Suppressor macrophage (primary cell): ENCODE measurements at places on chromosomes 12 and 14.

- peak; percentile 42 for DNase-seq
Observed at GRCh38 chr14:20998674-20999366, at the start of gene SLC39A2. SLC39A2 (plus strand) TSS chr14:20999293; CDS start chr14:20999447, 154 bp downstream.

DNA sequence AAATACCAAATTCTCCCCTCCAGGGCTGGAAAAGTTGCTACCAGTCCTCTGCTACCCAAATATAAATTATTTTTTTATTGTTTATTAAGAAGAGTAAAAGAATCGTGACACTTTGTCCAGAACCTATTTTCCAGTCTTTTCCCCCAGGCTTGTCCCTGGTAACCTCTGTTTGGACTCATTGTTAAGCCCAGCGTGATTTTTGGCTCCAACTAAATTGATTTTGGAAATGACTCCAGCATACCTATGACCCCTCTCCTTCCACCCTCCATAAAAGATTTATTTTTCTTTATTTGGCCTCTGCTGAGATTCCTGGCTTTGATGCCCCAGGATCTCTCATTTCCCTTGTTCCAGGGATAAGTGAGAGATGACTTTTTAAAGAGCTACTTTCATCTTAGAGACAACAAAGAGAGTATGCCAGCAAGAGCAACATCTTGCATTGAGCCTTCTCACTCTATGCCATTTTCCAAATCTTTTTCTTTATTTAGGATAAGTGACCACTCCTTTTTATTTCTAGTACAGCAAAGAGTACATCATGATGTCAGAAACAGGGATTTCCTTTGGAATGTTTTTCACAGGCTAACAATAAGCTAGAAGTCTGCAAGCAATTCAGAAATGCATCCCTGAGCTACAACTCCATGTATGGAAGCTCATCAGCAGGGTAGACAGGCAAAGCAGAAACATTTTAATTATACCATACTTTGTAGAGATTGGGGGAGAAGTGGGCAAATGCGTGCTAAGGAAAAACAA lies 75.8 kb downstream of the DAD1 start:
- no peak for DNase-seq

DNA sequence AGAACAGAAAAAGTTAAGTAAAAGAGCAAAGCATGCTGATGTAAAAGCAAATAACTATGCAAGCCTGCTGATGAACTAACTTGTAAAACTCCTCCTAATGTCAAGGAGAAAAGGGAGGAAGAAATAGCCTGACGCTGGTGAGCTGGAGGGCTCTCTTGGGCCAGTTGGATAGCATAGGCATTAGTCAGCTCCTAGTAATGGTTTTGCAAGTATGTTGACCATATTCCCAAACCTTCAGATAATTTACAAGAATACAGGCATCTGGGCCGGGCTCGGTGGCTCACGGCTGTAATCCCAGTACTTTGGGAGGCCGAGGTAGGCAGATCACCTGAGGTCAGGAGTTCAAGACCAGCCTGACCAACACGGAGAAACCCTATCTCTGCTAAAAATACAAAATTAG lies 871.4 kb downstream of the C12orf50 start:
- DNase-seq = no peak

DNA sequence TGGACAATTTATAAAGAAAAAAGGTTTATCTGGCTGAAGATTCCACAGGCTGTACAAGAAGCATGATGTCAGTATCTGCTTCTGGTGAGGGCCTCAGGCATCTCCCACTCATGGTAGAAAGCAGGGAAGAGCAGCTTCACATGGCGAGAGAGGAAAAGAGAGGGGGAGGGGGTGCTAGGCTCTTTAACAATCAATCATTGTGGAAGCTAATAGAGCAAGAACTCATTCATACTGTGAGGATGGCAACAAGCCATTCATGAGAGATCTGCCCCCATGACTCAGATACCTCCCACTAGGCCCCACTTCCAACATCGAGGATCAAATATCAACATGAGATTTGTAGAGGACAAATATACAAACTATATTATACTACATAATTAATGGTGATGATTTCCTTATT lies 361.9 kb upstream of the FAR2 start:
- DNase-seq = no peak

DNA sequence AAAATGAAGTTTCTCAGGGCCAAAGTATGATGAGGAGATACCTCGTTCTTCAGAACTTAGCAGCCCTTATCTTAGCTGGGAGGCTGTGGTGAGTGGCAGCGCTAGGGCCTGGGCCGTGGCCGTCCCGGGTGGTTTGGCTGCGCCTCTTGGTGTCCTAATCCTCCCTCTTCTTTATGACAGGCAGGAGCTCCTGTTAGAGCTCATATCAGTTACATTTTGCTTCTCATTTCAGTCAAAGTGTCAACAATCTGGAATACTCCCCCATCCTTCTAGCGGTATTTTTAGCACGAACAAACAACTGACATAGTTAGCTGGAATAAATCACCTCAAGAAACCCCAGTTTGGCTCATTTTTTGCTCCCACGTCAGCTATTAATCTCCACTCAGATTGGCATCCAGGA lies 188.8 kb downstream of the TTC7B start:
- no peak for DNase-seq

GRCh38 chr14:69460093-69460701 lies 24.3 kb upstream of the PLEKHD1 start:
- peak; percentile 88 for DNase-seq

DNA sequence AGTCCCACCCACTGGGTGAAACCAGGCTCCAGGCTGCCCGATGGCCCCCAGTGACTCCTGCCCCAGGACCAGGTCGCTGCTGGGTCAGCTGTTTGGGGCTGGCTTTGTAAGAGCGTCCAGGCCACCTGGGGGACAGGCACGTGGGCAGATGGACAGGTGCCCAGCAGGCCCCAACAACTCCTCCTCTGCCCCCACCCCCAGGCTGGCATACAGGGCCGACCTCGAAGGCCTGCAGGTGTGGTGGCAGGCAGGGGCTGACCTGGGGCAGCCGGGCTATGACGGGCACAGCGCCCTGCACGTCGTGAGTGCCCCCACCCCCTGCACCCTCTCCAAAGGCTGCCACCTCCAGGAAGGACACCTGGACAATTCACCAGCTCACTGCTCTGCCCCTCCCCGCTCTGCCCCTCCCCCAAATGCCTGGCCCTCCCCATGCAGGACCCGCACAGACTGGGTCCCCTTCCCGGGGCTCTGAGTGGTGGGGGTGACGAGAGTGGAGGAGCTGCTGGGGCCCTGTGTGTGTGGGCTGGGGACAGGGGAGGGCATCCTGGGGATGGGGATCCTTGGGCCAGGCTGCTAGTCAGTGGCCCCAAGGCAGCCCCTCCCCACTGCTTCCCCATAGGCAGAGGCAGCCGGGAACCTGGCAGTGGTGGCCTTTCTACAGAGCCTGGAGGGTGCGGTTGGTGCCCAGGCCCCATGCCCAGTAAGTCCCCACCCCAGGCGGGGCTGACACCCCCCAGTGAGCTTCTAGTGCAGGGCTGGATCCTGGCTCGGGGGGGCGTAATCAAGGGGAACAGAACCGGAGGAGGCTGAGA lies 26.0 kb downstream of the ASPG start:
- DNase-seq = no peak

DNA sequence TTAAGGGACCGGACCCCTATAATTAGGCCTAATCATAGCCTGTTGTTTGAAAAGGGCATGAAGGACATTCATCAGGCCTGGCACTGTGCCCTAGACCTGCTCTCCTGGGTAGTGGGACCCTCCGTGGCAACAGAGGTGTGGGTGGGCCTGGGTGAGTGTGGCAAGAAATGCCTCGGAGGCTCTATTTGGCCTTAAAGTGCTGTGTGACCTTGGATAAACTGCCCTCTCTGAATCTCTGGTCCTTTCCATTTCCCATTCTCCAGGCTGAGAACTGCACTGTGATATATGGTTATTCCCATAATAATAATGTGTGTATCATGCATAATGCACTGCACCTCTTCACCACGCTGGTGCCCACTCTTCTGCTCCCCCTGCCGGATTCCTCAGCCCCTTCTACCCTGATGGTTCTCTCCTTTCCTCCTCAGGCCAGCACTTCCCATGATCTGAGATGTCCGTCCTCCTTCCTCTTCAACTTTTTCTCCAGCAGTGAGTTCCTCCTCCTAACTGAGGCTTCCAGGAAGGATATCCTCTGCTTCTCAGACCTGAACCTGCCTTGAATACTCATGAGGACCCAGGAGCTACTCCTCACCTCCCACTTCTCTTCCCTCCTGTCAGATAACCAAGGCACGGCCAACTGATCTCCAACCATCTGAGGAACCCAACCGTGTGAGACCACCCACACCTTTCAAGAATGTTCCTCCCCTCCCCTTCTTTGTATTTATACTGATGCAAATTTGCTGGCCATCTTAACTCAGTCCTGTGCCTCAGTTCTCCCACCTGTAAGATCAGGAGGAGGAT lies 111.0 kb upstream of the PZP start:
- no peak for DNase-seq
